ENCODE measurements at places on chromosomes 1 and 21.

DNA sequence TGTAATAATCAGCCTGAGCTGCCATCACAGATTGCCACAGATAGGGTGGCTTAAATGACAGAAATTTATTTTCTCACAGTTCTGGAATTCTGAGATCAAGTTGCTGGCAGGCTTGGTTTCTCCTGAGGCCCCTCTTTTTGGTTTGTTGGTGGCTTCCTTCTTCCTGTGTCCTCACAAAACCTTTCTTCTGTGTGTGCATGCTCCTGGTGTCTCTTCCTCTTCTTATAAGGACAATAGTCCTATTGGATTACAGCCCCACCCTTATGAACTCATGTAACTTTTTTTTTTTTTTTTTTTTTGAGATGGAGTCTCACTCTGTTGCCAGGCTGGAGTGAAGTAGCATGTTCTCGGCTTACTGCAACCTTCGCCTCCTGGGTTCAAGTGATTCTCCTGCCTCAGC lies 41.0 kb upstream of the F3 start:
- no peak for DNase-seq

DNA sequence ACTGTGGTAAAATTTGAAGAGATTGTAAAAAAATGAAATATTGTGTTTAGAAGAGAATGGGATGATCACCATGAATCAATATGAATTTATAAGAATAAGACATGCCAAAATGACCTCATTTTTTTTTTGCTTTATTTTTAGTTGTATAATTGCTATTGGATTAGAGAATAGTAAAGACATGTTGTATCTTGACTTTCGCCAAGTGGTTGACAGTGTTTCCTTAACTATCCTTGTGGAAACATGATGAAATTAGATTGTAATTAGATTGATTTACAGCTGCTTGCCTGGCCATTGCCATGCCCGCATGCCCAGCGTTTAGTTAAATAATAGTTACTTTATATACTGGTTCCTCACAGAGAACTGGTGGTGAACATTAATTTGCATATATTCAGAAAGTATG lies 154.9 kb downstream of the MAGI3 start:
- DNase-seq: no peak

- no peak for DNase-seq
Measured at GRCh38 chr21:33578214-33578613, 10.3 kb downstream of the DONSON start.

- DNase-seq: no peak
Measured at GRCh38 chr1:218565377-218565776, 220.2 kb downstream of the TGFB2 start.

- no peak for DNase-seq
Measured at GRCh38 chr1:48405940-48406339, 66.1 kb downstream of the SPATA6 start.
